CD4-positive, alpha-beta T cell treated with Interleukin-10 for 1 hour (primary cell): ENCODE measurements at places on chromosomes 3 and 15.

DNA sequence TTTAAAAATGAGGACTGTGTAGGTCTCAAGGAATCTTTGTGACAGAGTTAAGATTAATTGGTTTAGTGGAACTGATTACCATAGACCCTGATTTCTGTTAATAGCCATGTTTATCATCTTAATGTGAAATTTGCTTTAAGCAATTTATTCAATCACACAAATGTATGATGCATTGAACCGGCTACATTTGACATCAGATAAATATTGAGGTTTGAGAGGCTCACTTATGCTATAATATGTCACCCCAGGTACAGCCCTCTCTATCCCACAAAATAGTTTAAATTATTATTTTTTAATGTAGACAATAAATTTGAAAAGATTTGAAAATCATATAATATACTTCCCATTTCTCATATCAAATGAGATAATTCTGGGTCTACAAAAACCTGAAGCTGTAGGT lies 413.3 kb downstream of the NAALADL2 start:
- DNase-seq, result no peak

DNA sequence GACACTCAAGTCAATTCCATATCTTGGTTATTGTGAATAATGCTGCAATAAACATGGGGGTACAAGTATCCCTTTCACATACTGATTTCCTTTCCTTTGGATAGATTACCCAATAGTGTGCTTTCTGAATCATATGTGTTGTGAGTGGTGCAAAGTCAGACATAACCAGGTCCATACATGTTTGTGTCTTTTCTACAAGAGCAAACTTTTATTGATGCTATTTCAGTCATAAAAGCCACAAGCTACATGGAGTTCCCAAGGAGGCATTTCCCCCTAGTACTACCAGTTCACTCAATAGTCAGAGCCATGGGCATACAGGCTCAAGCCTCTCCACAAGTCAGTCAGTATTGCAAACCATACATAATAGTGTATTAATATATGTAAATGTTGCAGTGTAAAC lies 10.1 kb downstream of the CEP63 start:
- no peak for DNase-seq

DNA sequence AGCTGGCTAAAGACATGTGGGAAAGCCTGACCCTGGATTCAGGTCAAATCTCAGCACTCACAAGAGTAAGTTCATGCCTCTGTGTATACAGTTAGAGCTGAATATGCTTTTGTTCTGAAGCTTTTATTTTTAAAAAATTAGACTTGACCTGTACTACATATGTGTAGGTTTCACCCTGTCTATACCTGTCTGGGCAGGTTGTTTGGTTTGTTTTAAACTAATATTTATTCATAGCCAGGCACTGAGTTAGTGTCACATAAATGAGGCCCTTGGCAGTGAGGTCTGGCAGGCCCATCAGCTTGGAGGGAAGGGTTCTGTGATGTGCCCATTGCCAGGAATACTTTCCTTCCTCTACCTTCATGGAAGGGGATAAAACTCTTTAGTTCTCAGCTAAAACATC lies 1.9 kb downstream of the DNAJA4 start:
- no peak for DNase-seq

DNA sequence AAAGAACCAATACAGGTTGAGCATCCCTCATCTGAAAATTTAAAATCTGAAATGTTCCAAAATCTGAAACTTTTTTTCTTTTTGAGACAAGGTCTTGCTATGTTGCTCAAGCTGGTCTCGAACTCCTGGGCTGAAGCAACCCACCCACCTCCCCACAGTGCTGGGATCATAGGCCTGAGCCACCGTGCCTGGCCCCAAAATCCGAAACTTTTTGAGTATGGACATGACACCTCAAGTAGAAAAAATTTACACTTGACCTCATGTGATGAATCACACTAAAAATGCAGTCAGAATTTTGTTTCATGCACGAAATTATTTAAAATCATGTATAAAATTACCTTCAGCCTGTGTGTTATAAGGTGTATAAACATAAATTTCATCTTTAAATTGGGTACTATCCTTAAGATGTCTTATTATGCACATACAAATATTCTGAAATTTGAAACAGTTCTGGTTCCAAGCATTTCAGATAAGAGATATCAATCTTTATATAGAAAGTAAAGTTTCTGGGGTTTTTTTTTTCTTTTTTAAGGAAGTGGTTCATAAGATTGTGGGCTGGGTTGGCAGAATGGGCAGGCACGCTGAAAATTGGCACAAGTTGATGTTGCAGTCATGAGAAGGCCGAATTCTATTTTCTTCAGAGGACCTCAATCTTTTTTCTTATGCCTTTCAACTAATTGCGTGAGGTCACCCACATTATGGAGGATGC lies 72.5 kb downstream of the SPRED1 start:
- DNase-seq, result no peak

GRCh38 chr3:131091768-131092167 lies 65.1 kb downstream of the NEK11 start:
- DNase-seq, result no peak

DNA sequence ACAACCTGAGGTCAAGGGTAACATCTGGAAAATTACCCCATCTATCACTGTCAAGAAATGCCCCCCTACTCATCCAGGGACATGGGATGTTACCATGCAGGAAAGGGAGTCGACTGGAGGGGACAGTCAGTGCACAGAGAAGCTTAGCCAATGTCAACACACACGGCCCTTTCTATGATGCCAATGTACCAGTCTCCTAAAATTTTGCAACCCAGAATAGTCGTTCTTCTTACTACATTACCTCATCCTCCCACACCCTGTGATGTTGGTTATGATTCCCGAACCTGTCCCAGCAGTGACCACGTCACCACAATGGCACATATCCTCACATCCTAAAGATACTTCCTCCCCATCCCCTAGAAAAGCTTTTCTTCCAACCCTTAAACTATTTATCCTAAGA lies 20.1 kb downstream of the TXNRD3 start:
- no peak for DNase-seq

- DNase-seq, result no peak
Observed at GRCh38 chr3:98532709-98533571, 1.2 kb downstream of the GPR15 start.

DNA sequence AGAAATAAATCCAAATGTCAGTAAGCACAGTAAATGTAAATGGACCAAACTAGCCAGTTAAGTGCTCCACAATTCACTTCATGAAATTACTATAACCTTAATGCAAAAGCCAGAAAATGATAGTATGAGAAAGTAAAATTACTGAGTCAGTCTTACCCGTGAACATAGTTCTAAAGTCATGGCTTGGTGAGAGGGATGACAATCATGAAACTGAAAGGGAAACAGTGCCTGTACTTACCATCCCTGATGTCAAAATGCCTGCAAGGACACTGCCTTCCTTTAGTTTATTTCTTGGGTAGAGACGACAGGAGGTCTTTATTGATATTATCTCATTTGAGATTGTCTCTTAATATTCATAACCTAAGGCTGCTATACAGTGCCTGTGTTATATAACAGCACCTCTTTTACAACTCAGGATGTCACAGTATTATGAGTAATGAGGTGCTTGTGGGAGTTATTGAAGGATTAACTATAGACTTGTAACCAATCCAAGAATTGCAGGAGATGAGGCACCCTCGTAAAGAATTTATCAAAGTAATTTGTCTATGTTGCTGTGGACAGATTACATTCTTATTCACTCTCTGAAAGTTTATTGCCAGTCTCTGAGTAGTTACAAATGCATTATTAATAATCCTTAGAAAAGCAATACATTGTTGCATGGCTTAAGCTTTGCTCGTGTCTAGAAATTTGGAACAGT lies 142.9 kb upstream of the BFSP2 start:
- no peak for DNase-seq

- no peak for DNase-seq
Observed at GRCh38 chr15:96230526-96231181, 99.8 kb upstream of the NR2F2 start.

GRCh38 chr15:48447657-48448056 lies 116.4 kb downstream of the DUT start:
- no peak for DNase-seq

GRCh38 chr15:29018120-29018805 lies 132.5 kb downstream of the APBA2 start:
- DNase-seq, result no peak

- DNase-seq, result no peak
Observed at GRCh38 chr3:2511356-2511755, 412.7 kb downstream of the CNTN4 start.

DNA sequence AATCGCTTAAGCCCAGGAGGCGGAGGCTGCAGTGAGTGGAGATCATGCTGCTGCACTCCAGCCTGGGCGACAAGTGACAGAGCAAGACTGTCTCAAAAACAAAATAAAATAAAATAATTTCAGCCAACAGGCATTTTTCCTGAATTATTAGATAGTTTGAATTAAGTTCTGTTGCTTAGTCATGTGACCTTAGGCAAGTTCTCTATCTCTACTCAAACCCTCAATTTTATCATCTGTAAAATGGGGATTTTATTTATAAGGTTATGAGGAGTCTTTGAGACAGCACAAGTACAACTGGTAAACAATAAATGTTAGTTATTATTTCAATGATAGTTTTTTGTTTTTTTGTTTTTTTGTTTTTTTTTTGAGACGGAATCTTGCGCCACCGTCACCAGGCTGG lies 13.0 kb downstream of the SQOR start:
- no peak for DNase-seq

- no peak for DNase-seq
Observed at GRCh38 chr3:184082465-184082864, 14.4 kb upstream of the HTR3E start.

- DNase-seq, result no peak
Observed at GRCh38 chr3:126351771-126352475, 5.3 kb downstream of the KLF15 start.

GRCh38 chr15:57485869-57486268 lies 105.8 kb upstream of the MYZAP start:
- no peak for DNase-seq

DNA sequence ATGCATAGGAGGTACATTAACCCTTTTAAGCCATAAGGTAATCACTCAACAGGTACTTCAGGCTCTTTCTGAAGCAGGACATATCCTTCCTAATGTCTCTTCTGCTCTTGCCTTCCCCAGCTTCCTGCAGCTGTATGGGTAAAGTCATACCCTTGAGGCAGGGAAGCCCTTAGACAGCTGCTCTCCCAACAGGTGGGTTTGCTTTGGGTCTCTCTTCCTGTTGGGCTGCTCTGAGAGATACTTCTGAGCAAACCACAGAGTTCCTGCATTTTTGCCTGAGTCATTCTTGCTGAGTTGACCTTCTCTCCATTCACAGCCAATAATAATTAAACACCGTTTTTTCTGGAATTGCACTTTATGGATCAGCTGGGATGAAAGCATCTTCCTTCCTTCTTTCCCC lies 2.0 kb upstream of the TRAT1 start:
- peak; percentile 32 for DNase-seq

GRCh38 chr15:56491110-56491722 lies 26.3 kb upstream of the MNS1 start:
- DNase-seq, result peak; percentile 48

- peak; percentile 96 for DNase-seq
Observed at GRCh38 chr3:142447852-142448823, at the start of gene XRN1. Gene XRN1 (minus strand): TSS chr3:142448037. CDS start chr3:142447944, 93 bp downstream.

DNA sequence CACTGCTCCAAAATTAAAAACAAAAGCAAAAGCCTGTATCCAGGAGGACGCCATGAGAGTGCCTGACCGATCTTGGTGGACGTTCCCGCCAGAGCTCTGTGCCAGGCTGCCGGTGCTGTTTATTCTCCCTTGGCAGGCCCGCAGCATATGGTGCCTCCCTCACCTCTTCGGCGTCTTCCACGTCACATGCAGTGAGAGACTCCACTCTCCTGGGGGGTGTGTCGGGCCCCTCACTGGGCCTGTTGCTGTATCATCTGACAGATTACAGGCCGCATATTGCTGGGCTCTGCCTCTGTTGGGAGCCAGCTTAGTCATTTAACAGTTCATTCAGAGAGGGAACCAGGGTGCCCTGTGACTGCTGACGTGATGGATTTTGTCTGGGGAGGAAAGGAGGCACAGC lies 86.4 kb upstream of the ARRDC4 start:
- no peak for DNase-seq

- DNase-seq, result no peak
Observed at GRCh38 chr3:64441861-64442260, 216.6 kb upstream of the PRICKLE2 start.

DNA sequence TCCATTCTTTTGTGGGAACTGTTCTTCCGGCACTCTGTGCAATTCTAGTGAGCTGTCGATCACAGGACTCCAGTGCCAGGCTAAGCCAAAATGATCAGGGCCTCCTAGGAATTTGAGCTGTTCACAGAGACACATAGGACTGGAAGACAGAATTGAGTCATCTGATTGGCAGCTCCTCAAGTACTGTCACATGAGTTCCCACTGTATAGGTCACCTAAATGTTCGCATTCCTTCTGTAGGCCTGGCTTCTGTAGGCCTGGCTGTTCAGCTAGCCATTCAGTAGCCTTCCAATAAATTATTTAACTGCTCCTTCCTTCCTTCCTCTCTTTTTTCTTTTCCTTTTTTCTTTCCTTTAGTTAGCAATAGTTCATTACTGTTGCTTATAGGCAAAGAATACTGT lies 4.3 kb downstream of the PROS1 start:
- DNase-seq, result no peak

GRCh38 chr3:27728195-27729087 lies 6.3 kb upstream of the EOMES start:
- DNase-seq, result no peak

DNA sequence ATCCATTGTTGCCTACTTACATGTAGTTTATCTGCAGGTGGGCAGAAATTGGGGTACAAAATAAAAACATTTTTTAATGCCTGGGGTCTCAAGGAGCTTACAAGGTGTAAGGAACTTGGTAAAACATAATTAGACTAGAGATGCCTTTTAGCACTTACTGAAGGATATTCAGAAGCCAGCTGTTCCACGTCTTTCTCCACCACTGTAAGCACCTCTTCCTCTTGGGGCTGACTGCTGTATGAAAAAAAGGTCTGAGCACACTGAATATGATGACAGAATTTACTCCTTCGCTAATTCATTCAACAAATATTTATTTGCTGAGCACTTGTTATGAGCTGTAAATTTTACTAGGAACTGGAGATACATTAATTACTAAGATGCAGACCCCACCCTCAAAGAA lies 539.1 kb downstream of the UNC13C start:
- no peak for DNase-seq

GRCh38 chr3:39327053-39327745 lies 2.3 kb upstream of the CCR8 start:
- no peak for DNase-seq

- DNase-seq, result peak; percentile 67
Observed at GRCh38 chr3:32175607-32176197, 62.8 kb upstream of the CMTM8 start.

DNA sequence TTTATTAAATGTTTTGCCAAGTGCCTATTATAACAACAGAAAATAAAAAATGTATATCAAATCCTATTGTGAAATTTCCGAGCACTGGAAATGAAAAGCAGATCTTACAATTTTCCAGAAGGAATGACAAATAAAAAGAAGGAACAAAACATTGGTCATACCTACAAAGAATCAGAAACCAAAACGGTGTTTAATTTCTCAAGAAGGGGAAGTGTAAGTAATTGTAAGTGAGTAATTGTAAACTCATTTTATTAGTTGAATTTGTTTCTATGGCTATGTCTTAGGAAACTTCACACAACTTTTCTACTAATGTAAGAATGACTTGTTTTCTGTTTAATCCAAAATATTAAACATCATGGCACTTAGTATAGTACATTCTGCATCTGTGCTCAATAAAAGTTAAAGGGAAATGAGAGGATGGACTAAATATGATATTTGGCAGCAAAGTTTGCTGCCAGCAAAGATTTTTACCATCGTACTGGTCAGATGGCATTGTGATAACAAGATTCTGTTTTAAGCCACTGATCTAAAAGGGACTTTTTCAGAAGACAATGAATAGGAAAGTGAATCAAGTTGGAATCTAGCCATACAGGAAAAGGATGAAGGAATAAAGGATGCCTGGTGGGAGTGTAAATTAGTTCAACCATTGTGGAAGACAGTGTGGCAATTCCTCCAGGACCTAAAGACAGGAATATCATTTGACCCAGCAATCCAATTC lies 232.4 kb downstream of the NFKBIZ start:
- DNase-seq, result no peak
